NCI-H1436 treated with DMSO at 0.1 percent for 48 hours (cell line): ENCODE measurements at places on chromosomes 2 and 18.

GRCh38 chr2:86807468-86808275 lies 17.0 kb upstream of the CD8A start:
- DNase-seq, result no peak

GRCh38 chr2:219662566-219662965 lies 35.1 kb downstream of the SLC4A3 start:
- no peak for DNase-seq

DNA sequence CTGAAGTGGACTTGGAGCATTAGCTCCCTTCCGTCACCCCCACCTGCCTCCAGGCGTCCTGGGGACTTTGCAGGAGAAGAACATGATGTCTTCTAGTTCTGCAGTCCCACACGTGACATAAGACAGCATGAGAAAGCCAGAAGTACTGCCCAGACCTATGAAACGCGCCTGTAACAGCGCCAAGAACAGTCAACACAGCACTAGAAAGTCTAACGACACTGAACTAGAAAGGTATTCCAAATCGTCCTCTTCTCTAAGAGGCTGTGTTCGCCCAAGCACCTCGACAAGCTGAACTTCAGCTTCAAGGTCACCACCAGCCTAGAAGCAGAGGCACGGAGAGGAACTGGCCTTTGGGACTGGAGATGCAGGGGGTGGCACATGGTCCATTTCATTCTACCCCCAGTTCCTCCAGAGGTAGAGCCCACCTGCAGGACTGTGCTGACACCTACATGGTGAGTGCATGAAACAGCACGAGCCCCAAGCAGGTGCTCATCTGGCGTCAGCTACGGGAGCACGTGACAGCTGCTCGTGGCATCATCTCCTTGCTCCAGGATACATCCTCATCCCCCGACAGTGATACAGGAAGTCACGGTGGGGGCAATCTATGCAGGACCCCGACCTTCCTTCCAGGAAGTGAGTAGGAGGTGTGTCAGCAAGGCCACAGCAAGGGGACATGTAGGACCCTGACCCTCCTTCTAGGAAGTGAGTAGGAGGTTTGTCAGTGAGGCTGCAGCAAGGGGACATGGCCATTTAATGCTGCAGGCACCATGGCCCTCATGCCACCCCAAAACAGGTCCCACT lies 3.7 kb downstream of the HDAC4 start:
- DNase-seq, result no peak

DNA sequence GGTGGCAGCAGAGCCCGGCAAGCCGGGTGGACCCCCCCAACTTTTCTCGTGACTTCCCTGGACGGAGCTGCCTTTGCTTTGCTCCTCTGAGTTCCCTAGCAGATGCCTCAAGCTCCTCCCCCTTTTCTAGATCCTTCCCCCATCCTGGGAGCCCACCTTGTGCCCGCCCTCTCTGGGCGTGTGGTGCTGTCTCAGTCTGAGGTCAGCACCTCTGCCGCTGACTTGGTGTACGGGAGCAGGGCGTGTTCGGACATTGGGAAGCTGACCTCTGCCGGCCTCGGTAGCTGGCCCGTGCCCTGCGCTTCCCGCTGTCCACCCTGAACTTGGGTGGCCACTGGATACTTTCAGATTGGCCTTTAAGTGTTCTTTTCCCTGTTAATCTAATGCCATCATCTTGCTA lies 19.6 kb upstream of the ESPNL start:
- DNase-seq, result no peak

GRCh38 chr2:145807968-145808367 lies 1288.0 kb upstream of the ZEB2 start:
- DNase-seq, result no peak

DNA sequence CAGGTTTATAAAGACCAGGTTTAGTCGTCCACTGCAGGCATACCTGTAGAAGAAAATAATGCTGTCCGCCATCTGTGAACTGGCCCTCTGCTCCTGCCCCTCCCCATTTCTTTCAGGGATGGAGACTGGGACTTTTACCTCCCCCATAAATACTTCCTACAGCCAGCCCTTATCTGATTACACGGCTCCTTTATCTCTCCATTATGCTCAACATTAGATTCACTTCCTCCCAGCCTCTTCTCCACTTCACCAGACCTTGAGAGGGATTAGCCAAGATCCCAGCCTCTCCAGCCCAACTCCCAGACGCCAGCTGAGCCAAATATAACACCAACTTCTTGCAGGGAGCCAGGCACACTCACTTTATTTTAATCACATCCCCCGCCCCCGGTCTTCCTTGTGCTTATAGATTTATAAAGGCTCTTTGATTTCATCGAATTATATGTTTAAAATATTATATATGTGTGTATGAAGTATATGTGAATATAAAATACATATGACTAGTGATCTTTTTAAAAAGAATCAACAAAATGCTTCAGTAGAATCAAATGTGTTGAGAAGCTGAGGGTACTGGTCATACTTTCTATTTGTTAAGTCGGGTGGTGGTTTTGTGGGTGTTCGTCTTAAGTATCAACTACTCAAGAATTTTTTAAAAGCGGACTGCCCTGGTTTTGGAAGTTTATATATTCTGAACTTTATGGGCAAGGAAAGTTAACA lies 81.0 kb downstream of the SPRED2 start:
- DNase-seq, result no peak

GRCh38 chr2:138271467-138271866 lies 230.1 kb upstream of the SPOPL start:
- no peak for DNase-seq

DNA sequence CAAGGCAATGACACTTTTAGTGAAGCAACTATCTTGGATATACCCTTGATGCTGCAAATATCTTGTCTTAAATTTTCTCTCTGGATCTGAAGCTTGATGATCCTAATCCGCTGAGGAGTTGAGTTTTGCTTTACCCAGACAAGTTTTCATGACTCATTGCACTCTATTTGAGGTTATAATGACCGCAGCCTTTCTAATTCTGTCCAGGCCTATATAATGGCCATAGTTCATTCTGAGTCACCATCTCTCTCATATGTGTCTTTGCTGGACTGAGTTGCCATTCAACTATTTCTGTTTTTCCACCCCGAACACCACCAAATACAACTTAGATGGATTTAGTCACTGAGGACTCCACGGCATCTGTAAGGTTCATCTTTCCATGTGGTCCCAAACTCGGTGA lies 802.1 kb upstream of the FAM98A start:
- DNase-seq, result no peak

DNA sequence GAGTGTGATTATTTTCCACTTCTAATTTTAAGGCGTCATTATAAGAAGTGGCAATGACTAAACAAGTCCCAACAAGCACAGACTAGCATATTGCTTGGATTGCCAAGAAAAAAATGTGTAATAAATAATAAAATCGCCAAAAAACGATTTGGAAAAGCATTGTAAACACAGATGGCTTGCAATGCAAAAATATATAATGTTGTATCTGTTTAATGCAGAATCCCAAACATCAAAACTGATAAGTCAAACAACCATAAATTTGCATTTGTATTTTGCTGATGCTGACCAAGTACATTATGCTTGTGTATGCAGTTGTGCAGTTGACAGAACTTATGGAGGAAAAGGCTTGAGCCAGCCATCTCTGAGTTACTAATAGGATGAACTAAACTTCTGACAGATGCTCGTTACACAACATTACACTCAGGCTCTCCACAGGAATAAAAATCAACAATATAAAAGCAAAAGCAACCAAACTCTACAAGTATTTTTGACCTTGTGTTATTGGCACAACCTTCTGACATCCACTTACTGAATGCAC lies 68.1 kb downstream of the DNER start:
- DNase-seq, result no peak

GRCh38 chr2:195368249-195369217 lies 288.5 kb upstream of the SLC39A10 start:
- no peak for DNase-seq

DNA sequence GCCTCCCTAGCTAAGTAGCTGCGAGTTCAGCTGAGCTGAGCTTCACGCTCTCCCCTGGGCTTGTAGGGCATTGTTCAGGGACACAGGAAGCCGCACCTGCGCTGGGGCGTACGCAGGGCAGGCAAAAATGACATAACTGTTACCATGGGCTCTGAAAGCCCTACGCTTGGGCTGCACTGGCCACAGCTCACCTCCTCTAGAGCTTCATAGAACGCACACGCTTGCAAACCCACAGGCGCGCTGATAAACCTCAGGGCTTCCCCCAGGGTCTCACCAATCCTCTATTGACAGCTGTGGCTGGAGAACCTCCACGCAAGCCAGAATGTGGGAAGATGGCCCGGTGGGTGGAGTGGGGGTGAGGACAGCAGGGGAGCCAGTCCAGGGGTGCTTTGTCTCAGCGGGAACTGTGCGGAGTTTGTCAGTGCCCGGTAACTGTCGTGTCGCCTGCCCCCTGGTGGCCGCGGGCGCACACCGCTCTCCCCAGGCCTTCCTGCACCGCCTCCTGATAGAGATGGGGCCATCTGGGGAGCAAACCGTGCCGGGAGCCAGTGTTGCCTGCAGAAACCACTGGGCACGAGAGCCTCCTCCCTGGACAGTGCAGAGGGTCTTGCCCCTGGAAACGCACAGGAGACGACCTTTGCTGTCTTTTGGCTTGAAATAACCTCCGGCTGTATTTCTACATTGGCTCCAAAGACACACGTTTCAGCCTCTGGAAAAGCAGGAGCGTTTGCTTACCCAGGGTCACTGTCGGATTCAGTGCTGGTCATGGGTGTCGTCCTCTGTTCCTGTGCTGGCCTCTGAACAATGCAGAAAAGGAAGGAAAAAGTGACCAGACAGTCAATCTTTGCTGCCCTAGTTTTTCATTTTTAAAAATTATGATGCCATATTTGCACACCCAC lies 17.0 kb upstream of the CIDEA start:
- DNase-seq, result no peak

- DNase-seq, result no peak
Observed at GRCh38 chr2:237260039-237260620, 153.8 kb downstream of the COL6A3 start.
